Small intestine (tissue), 16 donors: ENCODE measurements at places on chromosomes 4 and X.

GRCh38 chr4:139968831-139969230 is 185.2 kb downstream of the MAML3 start:
- H3K4me3 ChIP-seq = no peak overlapping the region
- H3K4me1 ChIP-seq = no peaks in the 10 kb centered on the region
- DNase-seq = no peak

GRCh38 chrX:8730812-8731558 is 952 bp downstream of the ANOS1 start:
- H3K27me3 ChIP-seq = peaks cover 39% of the 10 kb centered on the region
- H3K27ac ChIP-seq = no peak overlapping the region
- DNase-seq = no peak
- no peaks in the 10 kb centered on the region for H3K4me1 ChIP-seq

DNA sequence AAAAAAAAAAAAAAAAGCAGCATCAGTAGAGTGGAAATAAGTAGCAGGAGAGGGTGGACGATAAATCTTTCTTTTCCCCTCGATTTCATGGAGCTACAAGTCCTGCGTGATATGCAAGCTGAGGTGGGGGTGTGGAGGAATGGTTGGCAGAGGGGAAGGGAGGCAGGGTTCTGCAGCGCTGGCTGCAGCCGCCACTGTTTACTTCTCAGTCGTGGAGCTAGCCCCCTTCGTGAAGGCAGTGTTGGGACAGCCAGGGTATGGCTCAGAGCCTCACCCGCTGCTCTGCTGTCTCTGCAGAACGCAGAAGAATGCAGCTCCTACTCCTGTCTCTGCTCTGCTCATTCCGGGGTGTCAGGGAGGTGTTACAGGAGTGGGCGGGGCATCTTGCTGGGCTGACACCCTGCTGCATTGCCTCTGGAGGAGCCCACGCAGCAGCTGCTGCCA is 140.6 kb downstream of the GPM6A start:
- H3K36me3 ChIP-seq = no peaks in the 10 kb centered on the region
- no peaks in the 10 kb centered on the region for H3K27me3 ChIP-seq
- H3K27ac ChIP-seq = no peak overlapping the region

- H3K4me1 ChIP-seq = no peaks in the 10 kb centered on the region
- no peak for DNase-seq
- H3K36me3 ChIP-seq = no peaks in the 10 kb centered on the region
- no peak overlapping the region for H3K4me3 ChIP-seq
These were observed 524.3 kb upstream of the GALNTL6 start for GRCh38 chr4:171288816-171289432.

DNA sequence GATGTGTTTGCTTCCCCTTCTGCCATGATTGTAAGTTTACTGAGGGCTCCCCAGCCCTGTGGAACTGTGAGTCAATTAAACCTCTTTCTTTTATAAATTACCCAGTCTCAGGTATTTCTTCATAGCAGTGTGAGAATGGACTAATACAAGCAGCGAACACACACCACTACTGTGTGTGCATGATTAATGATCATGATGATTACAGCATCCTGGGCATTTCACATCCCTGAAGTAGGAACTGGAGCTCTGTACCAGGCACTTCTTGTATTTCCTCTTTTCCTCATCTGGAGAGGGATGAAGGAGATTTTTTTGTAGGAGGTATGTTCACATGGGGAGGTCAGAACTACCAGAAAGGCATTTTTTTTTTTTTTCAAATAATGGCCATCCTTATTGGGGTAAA is 60.8 kb downstream of the PPM1K start:
- no peak overlapping the region for H3K4me3 ChIP-seq
- peaks cover 2% of the 10 kb centered on the region for H3K4me1 ChIP-seq
- DNase-seq = no peak
- H3K27ac ChIP-seq = no peak overlapping the region
- H3K36me3 ChIP-seq = no peaks in the 10 kb centered on the region
- no peaks in the 10 kb centered on the region for H3K27me3 ChIP-seq

GRCh38 chrX:140762061-140762460 is 52.5 kb downstream of the LINC00632 start:
- no peak overlapping the region for H3K27ac ChIP-seq
- no peaks in the 10 kb centered on the region for H3K27me3 ChIP-seq
- no peaks in the 10 kb centered on the region for H3K4me1 ChIP-seq
- peak; percentile 3 for DNase-seq
- H3K36me3 ChIP-seq = no peaks in the 10 kb centered on the region

GRCh38 chr4:109432203-109432602 is 1.4 kb upstream of the SEC24B start:
- no peaks in the 10 kb centered on the region for H3K27me3 ChIP-seq
- H3K4me3 ChIP-seq = no peak overlapping the region
- H3K4me1 ChIP-seq = peaks cover 9% of the 10 kb centered on the region
- H3K36me3 ChIP-seq = peaks cover 4% of the 10 kb centered on the region
- no peak for DNase-seq

- H3K27me3 ChIP-seq = no peaks in the 10 kb centered on the region
- H3K36me3 ChIP-seq = no peaks in the 10 kb centered on the region
- no peaks in the 10 kb centered on the region for H3K4me1 ChIP-seq
- no peak overlapping the region for H3K4me3 ChIP-seq
- H3K27ac ChIP-seq = no peak overlapping the region
- DNase-seq = peak; percentile 2
These were observed 75.9 kb upstream of the CAMK2D start for GRCh38 chr4:113837397-113837796.

- no peak overlapping the region for H3K27ac ChIP-seq
- no peaks in the 10 kb centered on the region for H3K36me3 ChIP-seq
- no peaks in the 10 kb centered on the region for H3K27me3 ChIP-seq
- no peaks in the 10 kb centered on the region for H3K4me1 ChIP-seq
These were observed 187.9 kb downstream of the EPHA5 start for GRCh38 chr4:65482410-65482809.

DNA sequence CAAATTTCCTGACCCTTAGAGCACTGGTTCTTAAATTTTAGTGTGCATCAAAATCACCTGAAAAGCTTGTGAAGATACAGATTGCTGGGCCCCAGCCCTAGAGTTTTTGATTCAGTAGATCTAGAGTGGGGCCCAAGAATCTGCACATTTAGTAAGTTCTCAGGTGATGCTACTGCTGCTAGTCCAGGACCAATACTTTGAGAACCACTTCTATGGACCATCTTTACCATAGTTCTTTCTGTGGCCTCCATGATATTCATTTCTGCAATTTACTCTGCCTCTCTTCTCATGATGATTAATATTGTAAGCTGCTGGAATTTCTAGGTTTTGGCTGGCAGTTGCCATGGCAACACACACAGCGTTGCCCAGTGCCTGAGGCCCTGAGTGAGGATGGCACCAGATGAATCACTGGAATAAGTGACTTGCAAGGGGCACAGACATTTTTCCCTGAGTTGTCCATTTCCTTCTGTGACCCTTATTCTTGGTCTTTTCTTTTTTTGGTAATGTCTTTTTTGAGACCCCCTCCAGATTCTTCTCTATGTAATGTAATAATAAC is 83.6 kb downstream of the PPP1R2C start:
- H3K27ac ChIP-seq = no peak overlapping the region
- H3K27me3 ChIP-seq = no peaks in the 10 kb centered on the region
- no peak for DNase-seq
- peaks cover 28% of the 10 kb centered on the region for H3K4me1 ChIP-seq

- H3K4me3 ChIP-seq = peak within 1 kb of the TSS; percentile 65
- peak; percentile 66 for DNase-seq
- peaks cover 7% of the 10 kb centered on the region for H3K4me1 ChIP-seq
- peaks cover 6% of the 10 kb centered on the region for H3K36me3 ChIP-seq
- no peaks in the 10 kb centered on the region for H3K27me3 ChIP-seq
- peak within 1 kb of the TSS; percentile 86 for H3K27ac ChIP-seq
These were observed at the start of gene ARMCX6 for GRCh38 chrX:101617211-101618191. ARMCX6 (minus strand) TSS chrX:101618000; CDS start chrX:101616620, 1,380 bp downstream.

DNA sequence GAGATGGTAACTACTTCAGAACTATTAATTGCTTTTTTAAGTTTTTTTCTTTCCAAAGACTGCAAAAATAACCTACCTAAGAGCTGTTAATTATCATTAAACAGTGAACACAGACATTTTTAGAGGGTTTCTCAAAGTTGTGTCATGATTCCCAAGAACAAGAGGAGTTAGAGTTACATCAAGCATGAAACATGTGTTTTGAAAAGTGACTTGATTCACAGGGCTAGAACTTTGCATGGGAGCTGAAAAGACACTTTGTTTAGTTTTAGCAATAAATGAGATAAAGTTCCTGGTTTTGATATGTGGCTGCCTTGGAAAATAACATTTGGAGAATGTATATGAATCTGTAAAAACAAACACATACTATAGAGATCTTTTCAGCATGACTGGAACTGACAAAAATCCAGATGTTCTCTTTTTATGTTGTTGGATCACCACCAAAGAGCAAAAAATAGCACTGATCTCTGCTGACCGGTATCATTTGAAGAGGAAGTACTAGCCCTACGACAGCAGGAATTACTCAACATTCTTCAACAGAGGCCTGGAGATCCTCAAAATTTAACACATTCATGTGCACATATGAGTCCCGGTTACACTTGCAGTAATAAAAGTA is 173.0 kb upstream of the PCDH18 start:
- no peaks in the 10 kb centered on the region for H3K36me3 ChIP-seq
- peak; percentile 27 for DNase-seq
- H3K27ac ChIP-seq = no peak overlapping the region
- H3K27me3 ChIP-seq = no peaks in the 10 kb centered on the region
- no peak overlapping the region for H3K4me3 ChIP-seq
- no peaks in the 10 kb centered on the region for H3K4me1 ChIP-seq

GRCh38 chr4:104022226-104022625 is 302.4 kb upstream of the TACR3 start:
- H3K27ac ChIP-seq = no peak overlapping the region
- no peaks in the 10 kb centered on the region for H3K4me1 ChIP-seq
- no peaks in the 10 kb centered on the region for H3K36me3 ChIP-seq

- no peaks in the 10 kb centered on the region for H3K36me3 ChIP-seq
- no peaks in the 10 kb centered on the region for H3K4me1 ChIP-seq
These were observed 1.8 kb downstream of the TMEM35A start for GRCh38 chrX:101080326-101081124.

- no peak overlapping the region for H3K27ac ChIP-seq
- DNase-seq = no peak
- no peaks in the 10 kb centered on the region for H3K27me3 ChIP-seq
- H3K4me3 ChIP-seq = no peak overlapping the region
- H3K4me1 ChIP-seq = no peaks in the 10 kb centered on the region
- H3K36me3 ChIP-seq = no peaks in the 10 kb centered on the region
These were observed 11.2 kb downstream of the EPGN start for GRCh38 chr4:74319470-74319869.

DNA sequence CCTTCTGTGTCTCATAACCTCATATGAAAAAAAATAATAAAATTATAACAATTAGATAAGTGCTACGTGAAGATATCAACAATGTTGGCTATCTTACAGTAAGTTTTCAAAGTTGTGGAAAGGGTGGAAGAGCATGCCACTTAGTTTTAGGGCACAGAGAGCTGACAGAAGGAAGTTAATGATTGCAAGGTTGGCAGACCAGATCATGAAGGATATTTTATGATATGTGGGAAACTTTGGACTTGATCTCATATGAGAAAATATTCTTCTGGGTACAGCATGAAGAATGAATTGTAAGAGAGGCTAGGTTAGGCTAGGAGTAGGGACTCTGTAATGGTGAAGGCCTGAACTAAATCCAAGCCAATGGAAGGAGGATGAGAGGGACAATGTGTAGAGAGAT is 34.5 kb downstream of the MGAT4D start:
- no peak overlapping the region for H3K4me3 ChIP-seq
- DNase-seq = peak; percentile 52
- peak overlapping the region; percentile 20 for H3K27ac ChIP-seq

DNA sequence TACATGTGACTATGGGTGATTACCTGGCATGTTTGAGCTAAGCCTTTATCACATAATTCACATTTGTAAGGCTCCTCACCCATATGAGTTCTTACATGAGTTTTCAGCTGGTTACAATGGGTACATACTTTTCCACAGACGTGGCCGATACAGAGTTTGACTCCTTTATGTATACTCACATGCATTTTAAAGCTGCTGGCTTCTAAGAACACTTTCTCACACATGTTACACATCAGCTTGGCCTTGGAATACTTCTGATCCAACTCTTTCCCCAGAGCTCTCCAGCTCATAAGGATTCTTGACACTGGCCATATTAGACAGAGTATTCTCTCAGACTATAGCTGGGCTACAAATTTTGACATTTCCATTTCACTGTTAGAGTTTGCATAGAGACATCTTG is 66.3 kb downstream of the TAB3 start:
- no peak for DNase-seq
- H3K4me3 ChIP-seq = no peak overlapping the region
- no peak overlapping the region for H3K27ac ChIP-seq
- H3K4me1 ChIP-seq = no peaks in the 10 kb centered on the region
- H3K27me3 ChIP-seq = no peaks in the 10 kb centered on the region

DNA sequence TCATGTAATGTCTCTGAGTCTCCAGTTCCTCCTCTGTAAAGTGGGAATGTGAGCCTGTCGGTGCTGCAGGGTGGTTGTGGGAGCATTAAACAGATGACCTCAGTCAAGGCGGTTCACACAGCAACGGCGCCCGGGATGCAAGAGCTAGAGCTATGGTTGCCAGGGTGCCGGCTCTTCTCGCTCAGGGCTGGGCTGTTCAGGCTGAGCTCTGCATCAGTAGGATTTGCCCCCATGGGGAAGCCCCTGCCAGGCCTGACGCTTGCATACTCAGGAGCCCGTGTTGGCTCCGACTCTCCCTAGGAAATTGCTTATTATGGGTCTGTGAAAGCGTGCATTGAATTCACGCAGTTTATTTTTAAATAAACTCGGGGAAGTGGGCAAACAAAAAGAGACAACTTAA is 67.3 kb downstream of the PSAPL1 start:
- no peak overlapping the region for H3K27ac ChIP-seq
- no peaks in the 10 kb centered on the region for H3K36me3 ChIP-seq
- H3K4me3 ChIP-seq = no peak overlapping the region
- no peak for DNase-seq
- H3K4me1 ChIP-seq = no peaks in the 10 kb centered on the region

GRCh38 chr4:151955721-151956380 is 195.0 kb upstream of the GATB start:
- H3K4me1 ChIP-seq = no peaks in the 10 kb centered on the region
- no peaks in the 10 kb centered on the region for H3K36me3 ChIP-seq
- no peak overlapping the region for H3K4me3 ChIP-seq

GRCh38 chr4:75235359-75235951 is 278.7 kb downstream of the RCHY1 start:
- H3K4me1 ChIP-seq = no peaks in the 10 kb centered on the region
- no peaks in the 10 kb centered on the region for H3K27me3 ChIP-seq
- no peaks in the 10 kb centered on the region for H3K36me3 ChIP-seq
- H3K27ac ChIP-seq = no peak overlapping the region

DNA sequence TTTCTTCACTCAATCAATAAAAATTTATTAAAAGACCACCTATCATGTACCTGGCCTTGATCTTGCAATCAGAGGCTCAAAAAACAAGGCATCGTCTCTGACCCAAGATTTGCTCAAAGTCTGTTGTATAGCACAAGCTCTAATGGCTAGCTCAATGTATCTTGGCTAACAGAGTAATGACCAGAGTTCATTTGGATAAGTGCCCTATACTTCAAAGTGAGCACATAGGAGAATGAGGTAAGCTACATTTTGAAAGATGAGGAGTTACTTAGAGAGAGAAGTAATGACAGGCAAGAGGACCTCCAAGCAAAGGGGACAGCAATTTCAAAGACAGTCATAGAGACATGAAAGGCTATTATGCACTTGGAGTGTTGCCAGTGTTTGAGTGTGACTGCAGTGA is 22.9 kb upstream of the GABRQ start:
- no peaks in the 10 kb centered on the region for H3K36me3 ChIP-seq
- H3K4me3 ChIP-seq = no peak overlapping the region
- no peaks in the 10 kb centered on the region for H3K27me3 ChIP-seq
- no peak for DNase-seq
- H3K4me1 ChIP-seq = no peaks in the 10 kb centered on the region
- H3K27ac ChIP-seq = no peak overlapping the region

- no peaks in the 10 kb centered on the region for H3K27me3 ChIP-seq
- no peak overlapping the region for H3K4me3 ChIP-seq
- H3K36me3 ChIP-seq = peaks cover 37% of the 10 kb centered on the region
- no peak for DNase-seq
- no peak overlapping the region for H3K27ac ChIP-seq
These were observed 42.0 kb downstream of the IRF2 start for GRCh38 chr4:184432127-184432922.
